ENCODE measurements at places on chromosomes 12 and 14.

GRCh38 chr12:89783359-89784060 lies 74.9 kb upstream of the ATP2B1 start:
- peak; percentile 96 for DNase-seq

GRCh38 chr12:48615681-48616080 lies 45.8 kb upstream of the LALBA start:
- DNase-seq = no peak

DNA sequence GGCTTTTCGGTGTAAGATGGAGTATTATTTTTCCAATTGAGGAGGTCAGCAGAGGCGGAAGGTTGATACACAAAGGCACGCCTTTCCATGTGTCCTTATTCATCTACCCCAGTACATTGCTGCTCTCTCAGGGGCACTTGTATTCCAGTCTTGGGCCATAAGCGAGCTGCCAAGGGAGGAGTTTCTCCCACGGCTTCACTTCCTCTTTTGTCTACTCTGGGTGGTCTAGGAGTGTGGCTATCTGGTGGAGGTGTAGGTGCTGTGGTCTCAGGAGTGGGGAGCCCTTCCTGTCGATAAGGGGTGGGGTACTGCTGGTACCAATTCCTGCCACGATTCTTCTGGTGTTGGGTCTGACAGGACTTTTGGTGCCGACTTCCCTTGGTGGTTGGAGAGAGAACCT lies 73.4 kb downstream of the GAS2L3 start:
- no peak for DNase-seq

DNA sequence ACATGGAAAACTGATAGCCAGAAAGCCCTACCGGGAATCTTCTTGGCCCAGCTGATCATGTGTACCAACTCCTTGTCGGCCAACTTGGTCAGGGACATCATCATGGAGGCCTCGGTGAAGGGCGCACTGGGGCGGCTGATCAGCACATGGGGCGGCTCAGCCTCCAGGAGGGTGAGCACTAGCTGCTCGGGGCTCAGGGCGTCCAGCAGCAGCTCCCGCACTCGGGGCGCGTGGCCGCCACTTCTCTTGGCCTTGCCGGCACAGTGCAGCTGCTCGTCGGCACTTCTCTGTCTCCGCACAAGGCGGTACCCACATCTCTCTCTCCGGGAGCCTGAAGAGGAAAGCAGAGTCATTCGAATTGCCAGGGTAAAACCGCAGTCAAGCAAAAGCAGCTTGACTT lies 33.8 kb downstream of the ESR2 start:
- DNase-seq = no peak

DNA sequence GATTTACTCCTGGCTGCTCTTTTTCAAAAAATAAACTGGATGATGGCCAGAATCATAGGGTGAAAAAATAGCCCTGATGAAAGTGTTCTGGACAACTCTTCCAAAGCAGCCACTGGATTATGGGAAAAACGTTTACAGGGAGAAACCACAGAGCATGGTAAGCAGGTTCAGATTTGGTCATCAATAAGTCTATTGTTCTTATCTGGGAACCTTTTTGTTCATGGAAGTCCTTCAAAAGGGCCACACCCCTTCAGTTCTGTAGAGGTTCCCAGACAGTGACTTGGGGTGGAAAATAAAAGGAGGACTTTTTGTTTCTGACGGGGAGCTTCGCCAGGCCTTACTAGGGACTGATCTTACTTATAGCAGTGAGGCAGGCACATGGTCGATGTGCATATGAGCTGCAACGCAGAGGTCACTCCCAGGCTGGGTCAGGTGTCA lies 117.4 kb upstream of the SLC38A2 start:
- no peak for DNase-seq

Data from CD14-positive monocyte (primary cell).